ENCODE measurements at places on chromosomes 7 and 10. TPM values are rescaled to one million over a fixed set of nuclear protein-coding genes. Genes with fewer than 3 reads are reported as not detected.

DNA sequence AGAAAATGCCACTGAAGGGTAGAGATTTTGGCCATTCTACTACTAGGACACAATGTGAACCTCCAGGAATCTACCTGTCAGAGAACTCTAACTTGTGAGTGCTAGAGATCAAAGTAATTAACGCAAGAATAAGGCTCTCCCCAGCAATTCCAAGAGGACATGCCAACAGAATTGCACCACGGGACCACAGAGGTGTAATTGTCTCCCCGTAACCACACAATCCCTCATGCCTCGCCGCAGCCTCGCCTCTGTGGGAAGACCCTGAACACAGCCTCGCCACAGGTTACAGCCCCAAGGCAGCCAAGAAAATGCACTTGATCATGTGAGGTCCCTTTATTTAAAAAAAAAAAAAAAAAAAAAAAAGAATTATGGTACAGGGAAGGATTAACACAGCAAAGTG lies 29.5 kb downstream of the CDCA7L start:
- DNase-seq = no peak

GRCh38 chr7:112692333-112692732 lies 97.9 kb downstream of the TMEM168 start:
- DNase-seq = peak; percentile 44

DNA sequence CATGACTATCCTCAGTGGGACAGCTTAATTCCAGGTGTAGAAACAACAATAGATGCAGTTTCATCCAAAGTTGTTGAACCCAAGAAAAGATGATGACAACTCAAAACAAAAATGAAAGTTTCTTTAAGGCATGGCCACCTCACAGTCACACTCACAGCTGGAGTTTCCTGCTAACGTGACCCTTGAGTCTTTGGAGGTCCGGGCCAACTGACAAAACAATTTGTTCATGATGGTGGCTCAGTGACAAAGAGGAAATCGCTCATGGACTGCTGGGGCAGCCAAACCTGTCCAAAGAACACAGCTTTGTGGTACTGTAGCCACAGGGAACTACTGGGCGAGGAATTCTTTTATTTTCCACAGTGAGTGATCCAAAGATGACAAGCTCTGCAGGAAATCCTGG lies 96.0 kb upstream of the JCAD start:
- DNase-seq = no peak

GRCh38 chr7:8133188-8133848 lies 128.6 kb downstream of the ICA1 start:
- DNase-seq = no peak

DNA sequence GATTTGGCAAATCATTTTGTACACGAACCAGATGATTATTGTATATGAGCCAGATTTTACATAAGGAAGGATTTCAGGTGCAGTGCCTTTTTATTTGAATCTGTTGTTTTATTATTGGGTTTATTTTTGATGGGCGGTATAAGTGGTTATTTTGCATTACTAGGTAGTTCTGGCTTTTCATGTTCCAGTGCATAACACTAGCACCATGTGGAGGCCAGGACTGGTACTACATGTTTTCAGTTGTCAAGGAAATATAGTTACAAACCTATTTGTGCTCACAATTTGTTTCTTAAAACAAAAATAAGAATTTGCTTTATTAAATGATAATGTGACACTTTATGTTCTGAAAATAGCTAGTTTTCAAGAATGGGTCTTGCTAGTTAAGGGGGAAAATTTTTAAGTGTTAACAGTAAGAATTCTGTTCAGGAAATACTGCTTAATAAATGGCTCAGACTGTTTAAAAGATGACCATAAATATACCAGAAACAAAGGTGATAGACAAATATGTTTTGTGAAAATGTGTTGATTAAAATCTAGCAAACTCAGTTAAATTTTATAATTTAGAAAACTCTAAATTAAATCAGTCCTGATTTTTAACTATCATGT lies 7.1 kb upstream of the SEMA3E start:
- peak; percentile 78 for DNase-seq

- DNase-seq = no peak
Measured at GRCh38 chr7:1240517-1241257, 8.0 kb downstream of the UNCX start.

- DNase-seq = no peak
Measured at GRCh38 chr10:110756876-110757275, 112.7 kb downstream of the RBM20 start.

DNA sequence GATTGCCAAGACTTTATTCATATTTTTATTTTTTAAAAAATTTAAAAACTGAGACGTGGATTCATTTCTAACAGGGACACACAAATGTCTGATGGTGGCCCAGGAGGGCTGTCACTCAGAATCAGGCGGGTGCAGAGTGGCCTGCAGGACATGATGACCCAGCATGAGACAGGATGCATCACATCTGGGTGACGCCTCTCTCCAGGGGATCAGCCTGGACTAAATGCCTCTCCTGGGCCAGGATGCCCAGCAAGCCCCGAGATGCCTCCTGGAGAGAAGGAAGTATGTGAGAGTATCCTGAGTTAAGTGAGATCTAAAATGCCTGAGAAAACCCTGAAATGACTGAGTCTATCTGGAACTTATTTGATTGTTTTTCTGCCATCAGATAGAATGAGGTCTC lies 16.9 kb upstream of the MTURN start:
- DNase-seq = no peak

- no peak for DNase-seq
Measured at GRCh38 chr7:28787106-28787505, 171.0 kb downstream of the TRIL start.

The DKK1 gene
- total RNA-seq = 28.5 TPM

The COL13A1 gene
- total RNA-seq = 0.18 TPM

The CFAP43 gene
- 0.18 TPM for total RNA-seq

The HMX2 gene
- total RNA-seq = not detected

The C10orf62 gene
- total RNA-seq = not detected

The PSMG3 gene
- 129 TPM for total RNA-seq

Data from HT-29 (cell line).